ENCODE measurements at places on chromosomes 7 and 10.
A peak's percentile ranks its signal among the peaks of the same experiment; 100 is the strongest.

- DNase-seq: no peak
These were observed 14.6 kb downstream of the STX1A start for GRCh38 chr7:73704640-73705550.

DNA sequence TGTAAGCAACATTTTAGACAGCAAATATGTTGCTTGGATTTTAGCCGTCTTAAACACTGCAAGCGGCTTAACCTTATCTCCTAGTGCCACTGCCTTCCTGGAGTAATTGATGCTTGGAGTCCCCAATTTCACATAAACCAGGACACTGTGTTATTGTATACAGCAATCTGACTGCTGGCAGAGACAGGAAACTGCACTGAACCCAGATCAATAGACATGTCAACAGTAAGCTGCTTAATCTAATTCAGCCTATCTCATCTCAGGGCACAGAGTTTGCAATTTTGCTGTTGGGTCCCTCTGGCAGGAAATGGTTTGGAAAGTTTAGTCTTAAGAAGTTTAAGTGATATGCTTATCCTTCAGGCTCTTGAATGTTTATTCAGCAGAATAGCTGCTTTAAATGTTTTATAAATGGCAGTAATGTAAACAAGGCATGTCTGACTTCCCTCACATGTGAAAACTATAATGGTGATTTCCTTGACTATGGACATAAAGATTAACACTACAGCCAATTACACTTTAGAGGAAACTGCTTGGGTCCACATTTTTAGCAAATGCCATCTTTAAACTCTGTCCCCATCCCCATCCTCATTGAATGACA lies 598.6 kb downstream of the PARD3 start:
- DNase-seq: no peak

- no peak for DNase-seq
These were observed 27.7 kb downstream of the PHYH start for GRCh38 chr10:13272164-13272571.

GRCh38 chr10:28963539-28964221 lies 286.4 kb downstream of the BAMBI start:
- no peak for DNase-seq

DNA sequence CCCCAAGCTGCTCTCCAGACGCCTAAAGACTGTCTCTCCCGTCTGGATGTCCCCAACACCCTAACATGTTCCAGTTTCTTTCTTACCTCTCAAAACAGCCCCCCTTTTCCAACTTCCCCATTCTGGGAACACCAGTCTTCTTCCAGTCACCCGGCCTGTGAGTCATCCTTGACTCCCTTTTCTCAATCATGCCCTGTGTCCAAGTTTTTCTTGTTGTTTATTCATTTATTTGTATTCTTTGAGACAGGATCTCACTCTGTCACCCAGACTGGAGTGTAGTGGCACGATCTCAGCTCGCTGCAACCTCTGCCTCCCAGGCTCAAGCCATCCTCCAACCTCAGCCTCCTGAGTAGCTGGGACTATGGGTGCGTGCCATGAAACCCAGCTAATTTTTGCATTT lies 15.6 kb downstream of the SNX10 start:
- peak; percentile 49 for DNase-seq

- no peak for DNase-seq
These were observed 23.3 kb downstream of the NUDCD3 start for GRCh38 chr7:44467217-44467548.

GRCh38 chr7:157437519-157438061 lies 100.8 kb downstream of the DNAJB6 start:
- DNase-seq: no peak
